ENCODE measurements at places on chromosomes 6 and 20. TPM values are rescaled to one million over a fixed set of nuclear protein-coding genes. Genes with fewer than 3 reads are reported as not detected.
A peak's percentile ranks its signal among the peaks of the same experiment; 100 is the strongest.

The RFX6 gene
- total RNA-seq, result not detected

The RBM24 gene
- total RNA-seq, result not detected

GRCh38 chr6:54710456-54710855 is 136.1 kb upstream of the FAM83B start:
- ATAC-seq, result no peak

- ATAC-seq, result peak; percentile 63
These were observed 38.6 kb downstream of the OVOL2 start for GRCh38 chr20:18019068-18019467.

DNA sequence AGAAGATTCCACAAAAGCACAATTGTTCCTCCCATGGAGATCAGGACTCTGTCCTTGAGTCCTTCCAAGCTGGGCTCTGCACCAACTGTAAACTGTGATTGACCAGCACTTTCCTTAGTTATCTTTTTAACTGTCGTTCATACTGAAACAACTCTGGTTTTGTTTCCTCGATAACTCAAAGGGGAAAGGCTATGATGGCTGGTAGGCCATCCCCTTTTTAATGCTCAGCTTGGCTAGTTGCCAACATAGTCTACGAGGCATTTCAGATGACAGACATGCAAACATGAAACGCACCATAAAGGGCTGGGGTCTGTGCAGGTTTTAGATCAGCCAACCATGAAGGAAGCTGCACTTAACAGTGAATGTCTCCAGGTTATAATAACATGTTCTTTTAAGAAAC is 497.1 kb upstream of the ARID1B start:
- ATAC-seq, result no peak

The SLC22A7 gene
- 0.69 TPM for total RNA-seq
